Urothelium cell line (cell line): ENCODE measurements at places on chromosomes 1 and 21.
A peak's percentile ranks its signal among the peaks of the same experiment; 100 is the strongest.

GRCh38 chr1:198879711-198880306, 241.0 kb downstream of the PTPRC start:
- DNase-seq: no peak

DNA sequence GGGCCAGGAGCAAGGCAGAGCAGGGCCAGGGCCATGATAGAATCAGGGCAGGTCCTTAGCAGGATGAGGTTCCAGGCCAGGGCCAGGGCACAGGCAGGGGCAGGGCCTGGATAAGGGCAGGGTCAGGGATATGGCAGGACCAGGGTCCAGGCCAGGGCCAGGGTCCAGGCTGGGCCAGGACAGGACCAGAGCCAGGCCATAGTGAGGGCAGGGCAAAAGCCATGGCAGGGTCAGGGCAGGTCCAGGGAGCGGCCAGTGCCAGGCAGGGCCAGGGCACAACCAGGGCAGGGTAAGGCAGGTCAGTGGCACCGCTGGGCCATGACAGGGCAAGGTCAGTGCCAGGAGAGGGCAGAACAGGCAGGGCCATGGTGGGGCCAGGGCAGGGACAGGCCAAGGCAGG, 152.2 kb downstream of the LIPI start:
- no peak for DNase-seq

GRCh38 chr1:216670118-216670883, 52.9 kb downstream of the ESRRG start:
- peak; percentile 6 for DNase-seq

DNA sequence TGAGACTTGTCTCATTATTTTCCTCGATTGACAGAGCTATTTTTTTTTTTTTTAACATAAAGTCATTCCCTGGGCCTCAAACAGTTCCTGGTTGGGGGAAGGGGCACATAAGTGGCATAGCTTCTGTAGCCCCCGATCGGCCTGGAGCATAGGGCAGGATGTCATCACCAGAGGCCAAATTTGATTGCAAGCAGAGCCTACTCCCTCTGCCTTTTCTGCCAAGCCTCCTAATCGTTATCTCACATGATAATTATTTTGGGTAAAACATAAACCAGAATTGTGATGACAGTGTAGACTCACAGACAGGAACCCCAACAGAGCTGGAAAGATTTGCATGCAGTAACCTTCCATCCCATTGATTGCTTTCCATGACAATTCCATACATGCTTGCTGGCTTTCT, 404.8 kb downstream of the PCP4 start:
- no peak for DNase-seq

DNA sequence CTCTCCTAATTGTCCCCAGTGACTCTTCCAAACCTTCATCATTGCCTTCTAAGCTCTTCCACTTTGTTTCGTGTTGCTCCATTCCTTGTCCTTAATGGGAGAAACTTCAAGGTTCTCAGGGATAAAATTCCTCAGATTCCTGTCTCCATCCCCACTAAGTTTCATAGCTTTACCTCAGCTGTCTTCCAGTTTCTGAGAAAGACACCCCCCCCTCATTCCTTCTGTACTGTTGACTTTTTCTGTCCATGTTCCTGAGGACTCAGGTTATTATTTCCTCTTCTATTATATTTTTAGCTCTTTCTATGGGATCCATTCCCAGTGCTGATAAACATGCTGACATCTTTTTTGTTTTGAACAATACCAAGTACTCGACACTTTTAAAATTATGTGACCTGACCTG, 215.3 kb upstream of the PTGFR start:
- no peak for DNase-seq

- DNase-seq: no peak
Observed at GRCh38 chr1:239833723-239834122, 258.0 kb upstream of the FMN2 start.
